Gastroesophageal sphincter (tissue), 4 donors: ENCODE measurements at places on chromosomes 1 and 21.

DNA sequence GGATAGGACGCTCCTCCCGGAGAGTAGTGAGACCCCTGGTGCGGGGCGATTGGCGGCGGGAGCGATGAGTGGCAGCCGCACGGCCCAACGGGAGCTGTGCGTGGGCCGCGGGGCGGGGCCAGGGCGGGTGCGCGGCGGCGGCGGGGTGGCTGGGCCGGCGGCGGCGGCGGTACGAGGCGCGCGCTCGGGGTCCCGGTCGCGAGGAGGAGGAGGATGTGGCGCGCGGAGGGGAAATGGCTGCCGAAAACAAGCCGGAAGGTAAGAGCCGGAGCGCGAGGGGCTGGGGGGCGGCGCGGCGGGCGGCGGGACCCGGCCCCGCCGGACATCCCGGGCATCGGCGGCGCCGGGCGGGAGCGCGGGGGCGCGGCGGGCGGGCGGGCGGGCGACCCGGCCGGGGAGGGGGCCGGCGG is at the start of gene CAMTA1:
CAMTA1 (plus strand) TSS at position 137 of the 410 bp plus-strand sequence; CDS start at position 214, 77 bp downstream.
- no peak for ATAC-seq

- ATAC-seq, result no peak
Observed at GRCh38 chr1:110875216-110875731, 2.3 kb downstream of the CD53 start.

DNA sequence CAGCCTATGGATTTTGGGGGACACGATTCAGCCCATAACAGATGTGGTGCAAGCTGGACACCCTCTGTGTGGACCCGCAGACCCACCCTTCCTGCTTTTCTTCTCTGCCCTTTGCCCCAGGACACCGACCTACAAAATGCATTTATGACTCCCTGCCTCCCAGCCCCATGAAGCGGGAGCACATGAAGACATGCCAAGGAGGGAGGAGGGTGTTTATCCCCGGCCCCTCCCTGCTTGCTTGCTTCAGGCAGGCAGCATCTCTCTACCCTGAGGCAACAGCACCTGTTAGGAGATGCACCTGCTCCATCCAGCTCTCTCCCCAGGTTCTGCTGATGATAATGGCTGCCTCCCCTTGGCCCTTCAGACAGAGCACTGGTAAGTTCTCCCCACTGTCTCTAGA is 187.5 kb downstream of the PSMG1 start:
- no peak for ATAC-seq

DNA sequence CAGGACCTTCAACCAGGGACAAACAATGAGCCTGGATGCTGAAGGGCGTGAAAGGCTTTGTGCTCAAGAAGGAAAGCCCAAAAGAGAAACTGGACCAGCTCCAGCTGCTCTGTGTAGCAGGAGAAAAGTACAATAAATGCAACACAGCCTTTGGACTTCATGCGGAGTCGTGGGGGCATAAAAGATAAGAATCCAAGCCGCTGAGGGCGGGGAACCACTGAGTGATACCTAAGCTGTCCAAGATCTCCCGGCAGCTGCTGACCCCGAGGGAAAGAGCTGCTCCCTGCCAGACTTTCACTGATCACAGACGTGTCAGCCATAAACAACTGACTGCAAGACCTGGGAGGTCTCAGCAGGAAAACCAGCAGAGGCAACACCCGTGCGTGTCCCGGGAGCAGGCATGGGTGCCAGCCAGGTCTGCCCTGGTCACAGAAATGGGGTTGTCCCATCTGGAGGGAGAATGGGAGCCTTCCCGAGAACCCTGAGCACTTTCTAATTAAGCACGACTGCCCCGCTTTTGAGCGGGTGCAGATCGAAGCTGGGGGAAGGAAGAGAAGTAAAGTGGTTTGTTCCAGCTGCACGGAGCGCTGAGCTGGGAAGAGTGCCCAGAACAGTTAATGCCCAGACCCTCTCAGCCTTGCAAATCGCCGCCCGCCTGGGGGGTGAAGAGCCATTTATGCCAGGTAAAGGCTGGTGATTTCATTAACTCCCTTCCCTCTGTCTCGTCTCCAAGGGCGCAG is 68.3 kb upstream of the TARDBP start:
- peak; percentile 42 for ATAC-seq

DNA sequence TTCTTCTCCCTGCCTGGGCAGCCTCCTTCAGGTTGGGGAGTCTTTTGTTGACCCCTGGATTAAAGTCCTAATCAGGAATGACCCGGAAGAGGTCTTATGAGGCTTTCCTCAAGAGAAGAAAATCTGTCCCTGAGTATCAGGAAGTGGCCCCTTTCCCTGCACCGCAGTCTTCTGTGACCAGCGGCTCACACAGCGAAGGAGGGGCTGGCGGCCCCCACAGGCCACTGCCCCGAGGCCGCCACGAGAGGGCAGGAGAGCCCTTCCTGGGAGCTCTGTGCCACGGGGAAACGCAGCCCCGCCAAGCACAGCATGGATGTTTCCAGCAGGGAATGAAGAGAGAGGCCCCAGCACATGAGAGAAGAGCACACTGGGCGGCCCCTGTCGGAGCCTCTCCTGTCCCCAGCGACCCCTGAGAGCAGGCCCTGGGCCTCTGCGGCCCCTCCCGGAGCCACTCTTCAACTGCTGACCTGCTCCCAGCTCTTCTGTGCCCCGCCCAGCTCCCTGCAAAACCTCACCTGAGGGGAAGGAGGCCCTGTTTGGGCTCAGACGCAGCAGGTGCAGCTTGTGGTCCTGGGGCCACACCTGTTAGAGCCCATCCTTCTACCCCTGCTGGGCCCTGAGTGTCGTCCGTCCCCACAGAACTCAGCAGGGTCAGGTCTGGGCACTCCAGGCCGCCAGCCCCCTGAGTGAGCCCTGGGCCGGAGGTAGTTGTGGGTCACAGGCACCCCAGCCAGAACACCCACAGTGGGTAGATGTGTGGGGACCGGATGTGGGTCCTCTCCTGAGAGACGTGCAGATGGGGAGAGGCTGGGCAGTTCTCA is 4.9 kb upstream of the POFUT2 start:
- ATAC-seq, result peak; percentile 71

DNA sequence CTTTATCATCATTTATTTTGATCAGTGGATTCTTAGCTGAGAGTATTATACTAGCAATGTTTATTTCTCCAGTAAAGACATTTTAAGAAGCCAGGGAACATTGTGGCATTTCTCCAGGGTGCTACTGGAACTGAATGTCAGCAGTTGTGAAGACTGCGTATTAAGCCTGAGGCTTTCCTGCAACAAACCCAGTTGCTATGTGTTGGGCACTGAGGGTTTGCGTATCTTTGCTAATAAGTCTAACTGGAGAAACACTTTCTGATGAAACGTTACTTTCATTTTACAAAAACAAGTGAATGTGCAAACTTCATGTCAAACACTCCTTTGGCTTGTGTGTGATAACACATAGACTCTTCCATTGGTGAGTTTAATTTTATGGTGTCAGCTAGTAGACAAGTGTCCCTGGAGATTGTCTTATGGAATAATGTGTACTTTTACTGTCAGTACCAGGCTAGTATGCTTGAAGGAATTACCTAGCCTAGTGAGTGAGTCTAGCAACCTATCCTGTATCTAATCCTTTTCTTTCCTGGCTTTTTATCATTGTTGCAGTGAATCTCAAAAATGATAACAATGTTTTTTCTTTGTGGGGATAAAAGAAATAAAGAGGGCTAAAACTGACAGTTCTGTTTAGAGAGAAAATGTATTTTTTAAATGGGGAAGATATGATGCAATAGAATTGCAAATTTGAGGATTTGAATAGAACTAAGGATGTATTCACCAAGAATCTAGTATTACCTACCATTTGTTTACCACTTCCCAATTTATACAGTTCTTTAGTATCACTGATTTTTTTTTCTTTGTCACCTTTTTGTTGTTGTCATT is 70.1 kb downstream of the MTR start:
- peak; percentile 76 for ATAC-seq

DNA sequence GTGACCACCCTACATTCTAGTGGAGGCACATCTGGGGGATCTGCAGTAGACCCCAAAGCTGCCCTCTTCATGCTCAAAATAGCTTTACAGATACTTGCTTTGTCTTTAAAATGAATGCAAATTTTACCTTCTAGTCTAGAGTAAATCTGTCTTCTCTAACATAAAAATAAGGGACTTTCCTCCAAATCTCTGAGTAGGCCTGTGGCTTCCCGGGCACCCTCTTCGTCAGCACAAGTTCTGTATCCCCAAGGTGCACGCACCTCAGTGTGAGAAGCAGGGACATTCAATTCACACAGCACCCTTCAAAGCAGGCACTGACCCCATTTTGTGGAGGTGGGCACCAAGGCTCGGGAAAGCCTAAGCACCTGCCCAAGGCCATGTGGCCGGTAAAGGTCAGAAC is 19.0 kb downstream of the MEF2D start:
- no peak for ATAC-seq

DNA sequence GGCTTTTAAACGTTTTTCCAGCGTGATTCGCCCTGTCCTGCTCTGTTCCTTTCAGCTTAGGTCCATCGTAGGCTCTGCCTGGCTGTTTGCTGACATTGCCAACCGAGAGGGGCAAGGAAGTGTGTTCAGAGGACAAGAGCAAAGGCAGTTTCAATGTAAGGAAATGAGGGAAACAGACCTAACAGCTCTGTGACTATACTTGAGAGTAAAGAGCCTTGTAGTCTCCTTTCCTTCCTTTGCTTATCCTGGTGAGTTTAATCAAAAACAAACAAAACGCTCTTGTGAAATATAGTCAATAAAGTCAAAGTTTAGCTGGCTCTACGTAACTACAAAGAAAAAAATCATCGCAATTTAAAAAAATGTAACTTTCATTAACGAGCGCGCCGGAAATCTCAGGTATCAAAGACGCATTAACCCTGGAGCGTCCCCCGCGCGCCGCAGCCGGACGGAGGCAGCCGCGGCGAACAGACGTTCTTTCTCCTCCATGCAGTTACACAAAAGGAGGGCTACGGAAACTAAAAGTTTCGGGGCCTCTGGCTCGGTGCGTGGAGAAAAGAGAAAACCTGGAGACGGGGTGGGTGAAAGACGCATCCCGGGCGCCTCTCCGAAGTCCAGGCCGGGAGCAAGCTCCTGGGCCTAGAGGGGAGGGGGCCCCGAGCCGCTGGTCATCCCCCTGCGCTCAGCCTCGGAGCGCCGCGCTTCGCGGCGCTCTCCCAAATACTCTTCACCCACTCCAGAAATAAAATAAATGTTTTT is 617 bp upstream of the ADGRL2 start:
- ATAC-seq, result peak; percentile 46

- ATAC-seq, result no peak
Observed at GRCh38 chr21:38468989-38469388, 29.3 kb downstream of the ERG start.

DNA sequence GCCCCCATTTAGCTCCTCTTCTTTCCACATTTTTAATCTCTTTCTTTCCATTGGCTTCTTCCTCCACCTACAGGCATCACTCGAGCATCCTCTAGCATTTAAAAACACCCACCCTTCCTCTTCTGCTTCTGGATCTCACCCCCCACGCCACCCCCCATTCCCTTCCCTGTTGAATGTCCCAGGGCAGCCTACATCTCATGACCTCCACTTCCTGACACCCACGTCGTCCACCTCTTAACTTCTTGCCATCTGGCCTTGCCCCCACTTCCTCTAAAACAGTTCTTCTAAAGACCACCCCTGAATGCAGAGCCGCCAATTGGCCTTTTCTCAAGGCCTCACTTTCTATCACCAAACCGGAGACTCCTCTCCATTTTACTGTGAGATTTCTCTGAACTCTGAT is 6.1 kb upstream of the ETNK2 start:
- no peak for ATAC-seq

GRCh38 chr1:93811326-93812065 is 67.5 kb downstream of the DNTTIP2 start:
- no peak for ATAC-seq

GRCh38 chr21:46084709-46085108 is 13.2 kb upstream of the COL6A2 start:
- ATAC-seq, result no peak

GRCh38 chr1:91685994-91686393 is 185.3 kb downstream of the CDC7 start:
- ATAC-seq, result no peak

- no peak for ATAC-seq
Observed at GRCh38 chr1:84462118-84462517, 16.9 kb upstream of the RPF1 start.

- no peak for ATAC-seq
Observed at GRCh38 chr1:107750364-107750959, 214.5 kb downstream of the VAV3 start.

DNA sequence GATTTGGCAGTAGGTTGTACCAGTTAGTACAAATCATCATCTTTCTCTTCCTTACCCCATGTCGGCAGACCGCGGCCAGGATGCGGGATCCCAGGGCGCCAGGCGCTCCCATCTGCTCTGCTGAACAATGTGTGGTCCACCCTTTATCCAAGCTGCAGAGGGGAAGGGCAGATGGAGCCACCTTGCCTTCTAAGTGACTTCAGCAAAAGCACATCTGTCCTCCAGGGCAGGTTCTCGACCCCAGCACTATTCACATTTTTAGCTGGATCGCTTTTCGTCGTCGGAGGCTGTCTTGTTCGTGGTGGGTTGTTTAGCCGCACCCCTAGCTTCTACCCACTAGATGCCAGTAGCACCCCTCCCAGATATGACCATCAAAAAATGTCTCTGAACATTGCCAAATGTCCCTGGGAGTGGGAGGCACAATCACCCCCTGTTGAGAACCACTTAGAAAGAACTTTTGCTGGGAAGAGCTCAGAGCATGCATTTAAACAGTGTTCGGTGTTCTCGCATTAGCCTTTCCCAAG is 58.1 kb upstream of the SIM2 start:
- no peak for ATAC-seq

DNA sequence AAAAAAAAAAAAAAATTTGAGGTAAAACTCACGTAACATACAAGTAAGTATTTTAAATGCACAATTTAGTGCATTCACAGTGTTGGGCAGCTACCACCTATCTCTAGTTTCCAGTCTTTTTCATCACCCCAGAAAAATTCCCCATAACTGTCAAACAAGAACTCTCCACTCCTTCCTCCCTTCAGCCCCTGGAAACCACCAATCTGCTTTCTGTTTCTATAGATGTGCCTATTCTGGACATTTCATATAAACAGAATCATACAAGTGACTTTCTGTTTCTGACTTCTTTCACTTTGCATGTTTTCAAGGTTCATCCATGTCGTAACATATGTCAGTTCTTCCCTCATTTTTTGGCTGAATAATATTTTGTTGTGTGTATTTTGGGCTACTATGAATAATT is 24.9 kb upstream of the ETS2 start:
- ATAC-seq, result no peak

DNA sequence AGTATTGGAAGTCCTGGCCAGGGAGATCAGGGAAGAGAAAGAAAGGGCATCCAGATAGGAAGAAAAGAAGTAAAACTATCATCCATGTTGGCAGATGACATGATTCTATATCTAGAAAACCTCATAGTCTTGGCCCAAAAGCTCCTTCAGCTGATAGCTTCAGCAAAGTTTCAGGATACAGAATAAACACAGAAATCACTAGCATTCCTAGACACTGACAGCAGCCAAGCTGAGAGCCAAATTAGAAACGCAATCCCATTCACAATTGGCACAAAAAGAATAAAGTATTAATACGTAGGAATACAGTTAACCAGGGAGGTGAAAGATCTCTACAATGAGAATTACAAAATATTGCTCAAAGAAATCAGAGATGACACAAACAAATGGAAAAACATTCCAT is 44.6 kb downstream of the ZFYVE9 start:
- ATAC-seq, result no peak

- ATAC-seq, result no peak
Observed at GRCh38 chr1:89364954-89365550, 1.2 kb downstream of the GBP6 start.

GRCh38 chr1:234619071-234619480 is 9.1 kb upstream of the IRF2BP2 start:
- no peak for ATAC-seq

- ATAC-seq, result no peak
Observed at GRCh38 chr21:9738527-9738926, 782.9 kb upstream of the TPTE start.
